Hematopoietic multipotent progenitor cell (in vitro differentiated cells): ENCODE measurements at places on chromosomes 6 and 20. TPM values are rescaled to one million over a fixed set of nuclear protein-coding genes. Genes with fewer than 3 reads are reported as not detected.

DNA sequence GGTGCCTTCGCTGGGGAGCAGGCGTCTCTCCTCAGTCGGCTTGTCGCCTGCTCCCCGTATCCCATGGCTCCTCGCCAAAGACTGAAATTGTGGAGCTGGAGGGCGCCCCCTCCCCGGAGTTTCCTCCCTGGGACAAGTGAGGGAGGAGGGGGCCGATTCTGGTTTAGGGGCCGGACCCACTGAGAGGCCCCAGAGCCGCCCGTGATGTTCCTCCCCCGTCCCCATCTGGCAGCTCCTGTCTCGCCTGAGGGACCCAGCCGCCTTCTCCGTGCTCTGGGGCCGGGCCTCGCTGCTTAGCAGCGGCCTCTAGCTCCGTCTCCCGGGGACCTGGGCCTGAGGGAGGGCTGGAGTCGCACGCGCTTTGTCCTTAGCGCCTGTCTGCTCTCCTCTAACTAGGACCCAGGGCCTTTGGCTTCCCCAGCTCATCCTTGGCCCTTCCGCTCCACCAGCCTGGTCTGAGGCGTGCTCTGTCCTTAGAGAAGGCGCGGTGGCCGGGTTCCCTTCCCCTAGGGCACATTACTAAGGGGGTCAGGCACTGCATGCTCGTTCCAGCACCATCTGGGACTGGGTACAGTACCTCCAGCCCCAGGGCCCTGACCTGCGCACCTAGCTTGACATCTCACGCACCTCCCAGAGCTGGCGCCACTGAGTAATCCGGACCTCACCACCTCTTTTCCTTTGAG, 29.7 kb downstream of the SLC12A5 start:
- no peak for DNase-seq

GRCh38 chr6:46491201-46491627, at the start of gene RCAN2:
Gene RCAN2 (minus strand): TSS chr6:46491449.
- DNase-seq, result peak; percentile 72

- no peak for DNase-seq
These were observed 70.8 kb downstream of the CHMP4B start for GRCh38 chr20:33881989-33882388.

Gene SNAI1
- total RNA-seq, result 1.1 TPM

- DNase-seq, result no peak
These were observed 258.5 kb downstream of the HACE1 start for GRCh38 chr6:104601131-104601651.

- DNase-seq, result no peak
These were observed 718.4 kb upstream of the CHD6 start for GRCh38 chr20:42336576-42336975.

Gene F13A1
- total RNA-seq, result 5.9 TPM

DNA sequence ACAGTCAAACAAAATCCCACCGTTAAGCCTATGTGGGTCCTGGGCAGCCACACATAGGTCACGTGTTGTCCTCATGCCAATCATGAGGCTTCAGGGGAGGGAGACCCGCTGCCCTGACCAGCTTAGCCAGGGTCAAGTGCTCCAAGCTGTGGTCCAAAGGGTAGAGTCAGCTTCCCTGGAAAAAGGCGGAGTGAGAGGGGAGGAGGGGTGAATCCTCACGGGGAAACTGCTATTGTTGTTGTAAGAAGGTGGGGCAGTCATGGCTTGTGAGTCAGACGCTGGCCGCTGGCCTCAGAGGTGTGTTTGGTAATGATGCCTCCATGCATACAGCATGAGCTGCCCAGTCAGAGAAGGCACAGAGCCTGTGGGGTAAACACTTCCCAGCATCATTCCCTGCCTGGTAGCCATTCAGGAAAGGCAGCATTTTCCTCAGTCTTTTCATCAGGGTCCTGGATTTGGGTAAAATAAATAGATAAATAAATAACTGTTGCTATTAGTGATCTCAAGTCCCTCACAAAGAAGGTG, 8.7 kb downstream of the CST3 start:
- no peak for DNase-seq

- no peak for DNase-seq
These were observed 111.8 kb upstream of the QKI start for GRCh38 chr6:163302747-163303146.

GRCh38 chr20:46674253-46675083, 14.8 kb downstream of the TP53RK start:
- no peak for DNase-seq

Gene SCAF8
- 18.0 TPM for total RNA-seq

DNA sequence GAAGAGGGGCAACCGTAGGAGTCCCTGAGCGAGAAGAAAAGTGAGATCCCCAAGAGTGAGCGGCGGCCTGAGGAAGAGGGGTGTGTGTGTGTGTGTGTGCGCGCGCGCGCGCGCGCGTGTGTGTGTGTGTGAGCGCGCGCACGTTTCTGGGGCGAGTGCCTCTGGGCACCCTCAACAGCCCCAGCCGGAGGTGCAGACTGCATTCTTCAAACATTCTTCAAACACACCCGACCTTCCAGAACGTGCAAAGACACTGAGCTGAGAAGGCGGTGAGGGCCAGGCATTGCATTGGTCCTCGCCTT, 76.2 kb upstream of the FOXP4 start:
- no peak for DNase-seq

- DNase-seq, result no peak
These were observed 58.5 kb downstream of the GRM1 start for GRCh38 chr6:146087386-146087785.

DNA sequence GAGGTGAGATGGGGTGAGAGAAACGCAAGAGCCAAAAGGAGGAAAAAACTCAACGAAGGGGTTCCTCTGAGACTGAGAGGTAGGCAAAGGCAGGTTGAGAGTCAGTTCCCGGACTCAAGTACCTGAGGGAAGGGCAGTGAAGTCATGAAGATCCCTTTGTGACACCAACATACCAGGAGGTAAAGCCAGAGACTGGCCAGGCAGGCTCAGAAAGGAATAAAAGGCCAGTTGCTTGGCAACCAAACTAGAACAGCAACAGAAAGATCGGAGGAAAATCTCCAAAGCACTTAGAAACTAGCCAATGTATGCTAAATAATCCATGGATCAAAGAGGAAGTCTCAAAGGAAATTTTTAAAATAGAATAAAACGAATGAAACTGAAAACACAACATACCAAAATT, 209.8 kb upstream of the PROKR2 start:
- no peak for DNase-seq

- no peak for DNase-seq
These were observed 208.0 kb downstream of the EYA2 start for GRCh38 chr20:47102629-47103028.
